ENCODE measurements at places on chromosomes 12 and 14. TPM values are rescaled to one million over a fixed set of nuclear protein-coding genes. Genes with fewer than 3 reads are reported as not detected.

Gene ZFYVE26
- polyA plus RNA-seq = 5.1 TPM

Gene PTHLH
- polyA plus RNA-seq = 0.55 TPM

Gene MYH6
- polyA plus RNA-seq = 0.01 TPM

Gene RNF34
- polyA plus RNA-seq = 39.0 TPM

- no peaks in the 10 kb centered on the region for H3K36me3 ChIP-seq
- no peaks in the 10 kb centered on the region for H3K27me3 ChIP-seq
- no peak overlapping the region for H3K4me3 ChIP-seq
- peaks cover 9% of the 10 kb centered on the region for H3K4me1 ChIP-seq
Measured at GRCh38 chr12:120847814-120848213, 56.3 kb downstream of the SPPL3 start.

DNA sequence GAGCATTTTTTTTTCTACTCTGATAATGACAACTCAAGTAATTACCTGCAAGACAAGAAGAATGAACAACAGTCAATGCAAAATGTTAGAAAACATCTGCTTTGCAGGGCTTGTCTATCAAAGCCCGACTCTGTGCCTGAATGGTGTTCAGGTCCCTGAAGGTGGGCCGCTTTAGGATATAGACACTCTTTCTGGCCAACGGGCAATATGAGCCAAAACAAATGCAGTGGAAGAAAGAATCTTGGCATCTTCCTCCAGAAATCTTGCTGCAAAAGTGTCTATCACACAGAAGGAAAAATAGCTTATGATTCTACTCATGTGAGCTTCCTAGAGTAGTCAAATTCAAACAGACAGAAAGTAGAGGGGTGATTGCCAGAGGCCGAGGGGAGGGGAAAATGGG, 32.7 kb downstream of the FOS start:
- H3K4me3 ChIP-seq = no peak overlapping the region
- no peaks in the 10 kb centered on the region for H3K36me3 ChIP-seq

DNA sequence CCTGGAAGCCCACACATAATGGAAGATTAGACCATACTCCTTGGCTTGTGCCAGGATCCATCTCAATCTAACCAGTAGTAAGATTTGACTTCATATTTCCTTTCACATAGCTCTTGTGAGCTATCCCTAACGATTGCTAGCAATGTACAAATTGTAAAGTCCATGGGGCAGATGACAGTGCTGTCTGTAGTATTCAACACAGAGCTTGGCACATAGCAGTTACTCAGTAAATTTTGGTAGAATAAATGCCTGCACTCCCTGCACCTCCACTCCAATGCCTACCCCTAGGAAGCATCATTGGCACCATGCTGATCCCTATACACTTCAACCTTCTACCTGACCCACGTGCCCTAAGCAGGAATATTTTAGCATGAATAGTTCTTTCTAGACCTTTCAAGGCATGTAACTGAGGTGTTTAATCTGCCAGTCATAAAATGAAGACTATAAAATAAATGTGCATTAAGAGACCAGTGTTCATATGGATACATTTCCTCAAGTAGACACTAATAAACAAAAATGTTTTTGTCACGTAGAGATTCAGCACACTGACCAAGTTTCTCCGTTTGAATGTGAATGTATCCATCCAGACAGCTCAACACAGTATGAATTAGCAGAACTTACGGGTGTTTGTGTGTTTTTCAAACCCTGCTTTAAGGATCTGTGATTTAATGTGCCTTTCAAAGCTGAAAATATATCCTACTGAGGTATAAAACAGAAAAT, 98.8 kb downstream of the BMP4 start:
- H3K4me3 ChIP-seq = no peak overlapping the region
- H3K4me1 ChIP-seq = no peaks in the 10 kb centered on the region
- no peaks in the 10 kb centered on the region for H3K36me3 ChIP-seq
- no peak for DNase-seq

DNA sequence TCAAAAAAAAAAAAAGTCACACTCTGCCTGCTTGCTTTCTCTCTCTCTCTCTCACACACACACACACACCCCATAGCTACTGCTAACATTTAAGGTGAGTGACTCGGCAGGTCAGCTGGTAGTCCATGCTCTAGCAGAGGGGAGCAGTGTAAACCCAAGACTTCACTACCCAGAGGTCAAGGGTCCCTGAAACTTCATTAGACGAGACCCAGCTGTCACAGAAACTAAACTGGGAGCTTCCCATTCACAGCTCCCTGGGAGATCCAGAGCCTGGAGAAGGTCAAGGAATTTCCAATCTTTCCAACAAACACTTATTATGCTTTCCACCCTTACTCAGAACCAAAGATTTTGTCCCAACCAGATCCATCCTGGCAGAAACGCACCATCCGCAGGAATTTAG, 33.2 kb downstream of the CKAP4 start:
- H3K27ac ChIP-seq = no peak overlapping the region
- H3K4me3 ChIP-seq = no peak overlapping the region
- H3K27me3 ChIP-seq = no peaks in the 10 kb centered on the region
- no peaks in the 10 kb centered on the region for H3K4me1 ChIP-seq

DNA sequence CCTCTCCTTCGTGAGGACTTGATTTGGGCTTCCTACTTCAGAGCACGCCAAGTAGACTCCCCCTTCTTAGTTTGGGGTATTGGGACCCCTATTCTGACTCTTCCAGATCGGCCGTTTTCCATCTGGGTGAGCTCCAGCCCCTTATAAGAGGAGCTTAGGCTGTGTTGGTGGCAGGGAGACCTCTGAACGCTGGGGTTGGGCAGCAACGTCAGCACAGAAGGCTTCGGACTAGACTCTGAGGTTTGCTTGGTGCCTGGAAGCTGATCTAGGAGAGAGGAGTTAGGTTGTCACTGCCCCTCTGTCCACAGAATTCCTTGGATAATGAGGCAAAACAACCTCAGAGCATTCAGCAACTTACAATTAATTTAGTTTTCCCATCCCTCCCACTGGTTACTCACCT, 99.2 kb upstream of the RTL1 start:
- no peaks in the 10 kb centered on the region for H3K4me1 ChIP-seq
- DNase-seq = no peak
- no peaks in the 10 kb centered on the region for H3K36me3 ChIP-seq
- H3K4me3 ChIP-seq = no peak overlapping the region
- no peak overlapping the region for H3K27ac ChIP-seq
- H3K27me3 ChIP-seq = no peaks in the 10 kb centered on the region

Measured in small intestine (tissue), 16 donors.